ENCODE measurements at places on chromosomes 4 and X.

DNA sequence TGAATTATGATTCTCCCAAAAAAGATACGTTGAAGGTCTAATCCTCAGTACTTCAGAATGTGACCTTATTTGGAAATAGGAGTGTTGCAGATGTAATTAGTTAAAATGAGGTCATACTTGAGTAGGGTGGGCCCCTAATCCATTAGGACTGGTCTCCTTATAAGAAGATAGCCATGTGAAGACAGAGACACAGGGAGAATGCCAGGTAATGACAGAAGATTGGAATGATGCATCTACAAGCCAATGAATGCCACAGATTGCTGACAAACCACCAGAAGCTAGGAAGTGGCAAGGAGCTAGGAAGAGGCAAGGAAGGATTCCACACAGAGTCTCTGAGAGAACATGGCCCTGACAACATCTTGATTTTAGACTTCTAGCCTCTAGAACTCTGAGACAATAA, 7.4 kb upstream of the RPS6KA3 start:
- no peak for DNase-seq

GRCh38 chrX:72297953-72298730, 7.6 kb downstream of the CITED1 start:
- no peak for DNase-seq

GRCh38 chr4:1960170-1960825, 48.5 kb downstream of the NELFA start:
- DNase-seq = no peak

GRCh38 chrX:135544338-135544948, 24.0 kb downstream of the INTS6L start:
- no peak for DNase-seq

- no peak for DNase-seq
Observed at GRCh38 chr4:174047363-174047762, 236.1 kb downstream of the FBXO8 start.

GRCh38 chrX:1582686-1583437, 8.5 kb upstream of the AKAP17A start:
- no peak for DNase-seq

DNA sequence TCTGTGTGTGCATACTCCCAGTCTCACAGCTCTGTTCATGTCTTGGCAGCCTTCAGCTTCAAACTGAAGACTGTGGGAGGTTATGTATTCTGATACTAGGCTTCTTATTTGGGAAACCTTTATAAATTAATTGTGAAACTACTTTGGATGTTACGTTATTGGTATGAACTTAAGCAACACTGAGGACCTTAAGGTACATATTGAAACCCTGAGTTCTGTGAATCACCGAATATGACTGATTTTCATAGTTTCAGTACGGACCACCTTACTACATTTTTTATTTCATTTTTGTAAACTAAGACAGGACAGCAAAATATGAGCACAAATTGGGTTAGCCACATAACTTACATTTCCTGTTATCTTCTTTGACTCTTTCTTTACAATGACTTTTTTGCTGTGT, 498.4 kb downstream of the PDGFC start:
- no peak for DNase-seq

- no peak for DNase-seq
Observed at GRCh38 chr4:24559032-24559821, 25.1 kb downstream of the DHX15 start.

- DNase-seq = no peak
Observed at GRCh38 chr4:84892950-84893349, 73.5 kb downstream of the WDFY3 start.

DNA sequence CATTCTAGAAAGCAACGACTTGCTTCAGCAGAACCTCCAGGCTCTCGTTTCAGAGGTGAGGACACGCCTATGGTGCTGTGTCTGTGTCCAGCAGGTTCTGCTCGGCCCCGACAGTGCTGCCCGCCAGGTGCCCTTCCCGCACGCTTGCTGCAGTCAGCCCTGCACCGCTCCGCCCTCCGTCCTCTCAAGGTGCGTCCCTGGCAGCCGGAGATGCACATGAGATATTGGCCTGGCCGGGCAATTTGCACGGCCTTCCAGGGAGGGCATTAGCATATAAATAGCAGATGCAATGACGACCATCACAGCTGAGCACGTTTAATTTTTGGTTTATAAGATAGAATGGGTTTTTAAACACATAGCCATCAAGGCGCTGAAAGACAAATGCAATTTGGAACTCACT, 14.4 kb downstream of the UVSSA start:
- no peak for DNase-seq

- DNase-seq = no peak
Observed at GRCh38 chr4:25635501-25635900, 20.1 kb upstream of the SLC34A2 start.

DNA sequence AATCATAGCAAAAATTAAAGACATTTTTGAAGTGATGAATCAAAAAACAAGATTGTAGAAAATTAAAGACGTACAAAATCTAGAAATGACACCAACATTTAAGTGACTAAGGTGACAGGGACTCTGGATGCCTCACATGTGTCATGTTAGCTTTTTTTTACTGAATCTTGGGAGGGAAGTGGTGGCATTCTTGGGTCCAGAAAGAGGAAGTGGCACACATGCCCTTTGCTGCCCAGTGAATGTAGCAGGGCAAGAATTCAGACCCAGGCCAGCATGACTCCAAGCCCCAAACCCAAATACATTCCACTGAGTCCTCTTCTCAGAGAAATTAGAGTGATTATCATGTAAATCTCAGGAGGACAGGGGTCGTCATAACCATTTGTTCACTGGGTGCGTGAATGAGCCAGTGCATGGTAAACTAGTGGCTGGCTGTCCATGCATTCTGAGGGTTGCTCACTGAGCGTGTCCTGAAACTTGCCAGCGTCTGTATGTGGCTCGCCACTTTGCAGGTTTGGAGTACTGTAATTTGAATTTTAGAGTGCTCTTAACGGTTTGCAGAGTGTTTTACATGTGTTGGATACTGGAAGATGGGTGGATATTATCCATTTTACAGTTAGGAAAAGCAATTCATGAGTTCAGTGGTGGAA, 55.4 kb upstream of the TBC1D14 start:
- no peak for DNase-seq

GRCh38 chr4:147011411-147011810, 65.7 kb upstream of the TTC29 start:
- no peak for DNase-seq

GRCh38 chr4:148964456-148964855, 522.2 kb upstream of the NR3C2 start:
- DNase-seq = no peak

- DNase-seq = no peak
Observed at GRCh38 chrX:2500803-2501558, at the start of the genes DHRSX and ZBED1. Gene DHRSX (minus strand): TSS chrX:2500976. CDS start chrX:2500925, 51 bp downstream. Gene ZBED1 (minus strand): TSS chrX:2500976. CDS start chrX:2490719, 10,257 bp downstream.

- DNase-seq = peak; percentile 48
Observed at GRCh38 chr4:118281611-118282442, 71.0 kb downstream of the PRSS12 start.

GRCh38 chrX:11397680-11398079, 104.5 kb downstream of the AMELX start:
- DNase-seq = no peak

DNA sequence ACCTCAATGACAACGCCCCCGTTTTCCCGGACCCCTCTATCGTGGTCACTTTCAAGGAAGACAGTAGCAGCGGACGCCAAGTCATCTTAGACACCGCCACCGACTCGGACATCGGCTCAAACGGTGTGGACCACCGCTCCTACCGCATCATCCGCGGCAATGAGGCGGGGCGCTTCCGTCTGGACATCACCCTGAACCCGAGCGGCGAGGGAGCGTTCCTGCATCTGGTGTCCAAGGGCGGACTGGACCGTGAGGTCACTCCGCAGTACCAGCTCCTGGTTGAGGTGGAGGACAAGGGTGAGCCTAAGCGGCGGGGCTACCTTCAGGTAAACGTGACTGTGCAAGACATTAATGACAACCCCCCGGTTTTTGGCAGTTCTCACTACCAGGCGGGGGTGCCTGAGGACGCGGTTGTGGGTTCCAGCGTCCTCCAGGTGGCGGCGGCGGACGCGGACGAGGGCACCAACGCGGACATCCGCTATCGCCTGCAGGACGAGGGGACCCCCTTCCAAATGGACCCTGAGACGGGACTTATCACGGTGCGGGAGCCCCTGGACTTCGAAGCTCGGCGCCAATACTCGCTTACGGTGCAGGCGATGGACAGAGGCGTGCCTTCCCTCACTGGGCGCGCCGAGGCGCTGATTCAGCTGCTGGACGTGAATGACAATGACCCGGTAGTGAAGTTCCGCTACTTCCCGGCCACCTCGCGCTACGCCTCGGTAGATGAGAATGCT, 2.2 kb downstream of the FAT4 start:
- peak; percentile 53 for DNase-seq

DNA sequence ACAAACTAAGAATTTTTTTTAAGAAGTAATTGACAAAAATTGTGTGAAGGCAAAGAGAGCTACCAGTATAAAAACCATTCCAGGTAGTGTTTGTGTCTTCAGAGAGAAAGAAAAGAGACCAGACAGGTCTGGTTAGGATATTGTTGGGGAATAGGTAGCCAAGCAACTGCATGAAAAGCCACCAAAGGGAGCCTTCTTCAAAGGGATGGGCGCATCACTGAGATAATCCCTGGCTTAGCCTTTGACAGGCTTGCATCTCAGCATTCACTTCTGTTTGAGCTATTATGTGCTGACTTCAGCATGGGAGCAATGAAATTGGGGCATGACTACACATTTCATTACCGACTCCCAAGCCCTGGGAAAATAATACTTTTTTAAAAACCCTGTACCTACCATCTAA, 496.6 kb downstream of the IL1RAPL1 start:
- no peak for DNase-seq

DNA sequence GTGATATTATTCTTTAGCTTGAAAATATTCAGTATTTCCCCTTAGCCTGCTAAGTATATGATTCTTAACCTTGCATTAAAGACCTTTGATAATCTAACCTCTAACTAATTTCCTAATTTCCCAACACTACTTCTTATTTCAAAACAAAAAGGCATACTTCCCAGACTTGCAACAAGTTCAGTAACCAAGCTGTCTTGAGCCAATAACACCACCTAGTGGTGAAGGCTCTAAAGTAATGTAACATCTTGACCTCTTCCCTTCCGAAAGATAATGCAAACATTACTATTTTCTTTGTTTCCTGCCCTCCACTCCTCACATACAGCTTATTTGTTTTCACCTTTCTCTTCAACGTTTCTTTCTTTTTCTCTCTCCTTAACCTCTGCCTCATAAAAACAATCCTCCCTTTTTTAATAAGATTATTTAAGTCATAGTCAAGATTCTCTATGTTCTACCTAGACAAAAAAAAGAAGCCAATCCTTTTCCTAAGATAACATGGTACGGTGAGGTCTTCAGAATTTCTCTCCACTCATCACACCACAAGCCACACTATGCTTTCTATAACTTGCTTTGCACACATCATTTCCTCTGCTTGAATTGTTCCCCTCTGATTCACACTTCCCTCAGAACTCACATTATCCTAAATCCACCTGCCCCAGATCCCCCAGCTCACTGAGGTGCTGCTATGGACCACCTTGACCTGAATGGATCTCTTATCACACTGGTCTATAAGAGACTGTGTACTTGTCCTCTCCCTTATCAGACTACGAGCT, 3.5 kb downstream of the FAT1 start:
- no peak for DNase-seq

- no peak for DNase-seq
Observed at GRCh38 chr4:186554539-186554913, 841 bp downstream of the MTNR1A start.

DNA sequence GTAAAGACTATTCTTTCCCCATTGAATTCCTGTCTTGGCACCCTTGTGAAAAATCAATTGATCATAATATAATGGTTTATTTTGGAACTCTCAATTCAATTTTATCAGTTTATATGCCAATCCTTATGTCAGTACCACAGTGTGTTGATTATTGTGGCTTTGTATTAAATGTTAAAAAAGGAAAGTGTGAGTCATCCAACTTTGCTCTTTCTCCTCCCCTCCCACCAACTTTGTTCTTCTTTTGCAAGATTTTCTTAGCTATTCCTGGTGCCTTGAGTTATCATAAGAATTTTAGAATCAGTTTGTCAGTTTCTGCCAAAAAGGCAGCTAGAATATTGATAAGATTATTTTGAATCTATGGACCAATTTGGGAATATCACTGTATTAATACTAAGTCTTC, 11.2 kb upstream of the RNF175 start:
- DNase-seq = no peak

- DNase-seq = no peak
Observed at GRCh38 chrX:81377329-81377728, 175.4 kb downstream of the SH3BGRL start.

DNA sequence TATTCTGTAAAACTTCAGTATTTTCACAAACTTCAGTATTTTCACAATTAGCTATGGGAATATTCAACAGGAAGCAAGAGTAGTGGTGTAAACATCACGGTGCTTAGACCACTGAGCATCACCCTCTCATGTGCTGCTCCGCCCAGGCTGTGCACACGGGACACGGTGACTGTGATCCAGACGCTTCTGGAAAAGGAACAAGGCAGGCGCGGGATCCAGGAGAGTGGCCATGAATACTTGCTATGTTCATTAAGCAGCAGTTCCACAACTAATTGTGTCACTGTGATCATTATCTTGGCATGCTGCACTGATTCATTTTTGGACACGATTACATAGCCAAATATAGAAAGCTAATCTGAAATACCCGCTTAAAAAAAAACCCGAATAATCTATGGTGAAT, 19.6 kb upstream of the FAT1 start:
- no peak for DNase-seq

- DNase-seq = no peak
Observed at GRCh38 chr4:24884902-24885301, 27.9 kb downstream of the CCDC149 start.

DNA sequence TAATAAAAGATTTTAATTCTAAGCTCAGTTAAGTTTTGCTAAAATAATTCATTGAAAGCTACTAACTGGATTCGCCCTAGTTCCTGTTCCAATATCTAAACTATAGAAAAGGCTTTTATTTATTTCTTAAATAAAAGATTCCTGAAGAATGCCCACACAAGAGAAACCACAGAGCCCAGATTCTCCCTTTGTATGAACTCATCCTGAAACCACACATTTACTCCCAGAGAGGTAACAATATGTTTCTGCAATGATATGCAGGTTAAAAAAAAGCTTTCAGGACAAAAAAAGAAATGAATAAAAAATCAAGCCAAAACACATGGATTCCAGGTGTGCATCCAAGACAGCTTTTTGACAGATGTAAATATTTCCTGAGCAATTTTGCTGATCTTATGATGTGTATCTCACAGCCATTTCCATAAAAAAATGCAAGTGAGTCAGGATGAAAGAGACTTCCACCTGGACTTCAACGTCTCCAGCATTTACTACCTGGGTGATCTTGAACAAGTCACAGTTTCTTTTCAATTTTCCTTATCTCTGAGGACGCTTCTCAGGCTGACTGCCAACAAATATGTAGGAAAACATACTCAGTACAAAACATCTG, 234.4 kb upstream of the FAT1 start:
- DNase-seq = no peak

Measured in ovary (tissue), 10 donors.